ENCODE measurements at places on chromosomes 2 and 18.

GRCh38 chr2:168156661-168157060, 90.7 kb downstream of the STK39 start:
- peak; percentile 92 for DNase-seq

DNA sequence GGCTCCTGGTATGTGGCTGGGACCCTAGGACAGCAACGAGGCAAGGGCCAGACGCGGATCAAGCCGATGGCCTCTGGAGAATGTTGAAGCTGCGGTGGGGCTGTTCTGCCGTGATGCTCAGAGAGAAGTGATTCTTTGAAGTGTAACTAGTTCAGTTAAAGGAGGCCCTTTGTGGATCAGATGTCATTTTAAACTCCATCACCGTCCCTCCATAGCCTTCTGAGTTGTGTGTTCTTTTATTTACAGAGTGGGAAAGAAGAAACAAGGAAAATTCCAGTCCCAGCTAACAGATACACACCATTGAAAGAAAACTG, 403 bp downstream of the PNO1 start:
- no peak for DNase-seq

DNA sequence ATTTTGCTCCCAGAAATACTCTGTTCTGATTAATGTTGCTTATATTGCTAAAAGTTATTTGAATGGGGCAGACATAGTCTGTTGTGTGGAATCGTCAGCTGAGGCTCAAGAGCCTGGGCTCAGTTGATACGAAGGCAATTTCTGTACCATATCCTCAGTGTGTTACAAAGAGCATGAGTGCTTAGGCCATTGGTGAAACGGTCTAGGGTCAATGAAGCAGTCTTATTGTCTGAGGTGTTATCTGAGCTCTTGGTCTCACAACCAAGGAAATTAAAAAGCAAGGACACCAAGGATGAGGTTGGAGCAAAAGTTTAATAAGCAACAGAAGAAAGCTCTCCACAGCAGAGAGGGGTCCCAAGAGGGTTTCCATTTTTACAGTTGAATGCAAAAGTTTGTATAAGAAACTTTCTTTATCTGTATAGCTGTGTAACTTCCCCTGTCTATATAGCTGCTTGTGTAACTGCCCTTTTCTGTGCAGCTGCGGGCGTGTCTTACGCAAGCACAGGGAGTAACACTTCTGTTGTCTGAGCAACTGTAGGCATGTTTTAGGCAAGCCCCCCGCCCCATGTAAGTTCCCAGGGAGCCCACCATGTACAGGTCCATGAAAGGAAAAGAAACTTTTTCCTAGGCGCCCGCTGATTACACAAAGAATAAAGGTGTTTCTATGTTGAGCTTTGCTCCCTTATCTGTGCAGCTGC, 40.6 kb upstream of the DSC1 start:
- DNase-seq: no peak

DNA sequence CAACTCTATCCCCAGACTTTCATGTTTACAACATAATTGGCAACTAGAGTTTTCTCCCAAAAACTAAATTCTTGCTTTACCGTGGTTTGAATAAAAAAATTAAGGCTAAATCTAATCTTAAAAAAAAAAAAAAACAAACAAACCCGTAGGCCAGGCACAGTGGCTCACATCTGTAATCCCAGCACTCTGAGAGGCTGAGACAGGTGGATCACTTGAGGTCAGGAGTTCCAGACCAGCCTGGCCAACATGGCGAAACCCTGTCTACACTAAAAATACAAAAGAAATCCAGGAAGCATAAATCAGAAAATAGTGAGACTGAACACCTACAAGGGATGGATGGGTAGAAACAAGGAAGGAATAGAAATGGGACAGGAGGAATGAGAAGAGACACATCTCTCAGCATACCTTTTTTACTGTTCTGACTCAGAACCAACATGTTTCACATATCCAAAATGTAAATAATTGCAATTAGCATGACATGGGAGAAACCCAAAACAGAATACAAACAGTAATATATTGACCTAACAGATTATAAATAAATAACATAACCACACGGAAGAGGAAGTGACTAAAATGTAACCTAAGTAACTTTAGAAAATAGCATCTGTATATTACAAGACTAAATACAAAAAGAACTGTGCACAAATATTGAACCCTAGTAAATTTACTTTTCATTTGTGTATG, 17.5 kb downstream of the MGAT4A start:
- no peak for DNase-seq

Measured in EL (cell line).